ENCODE measurements at places on chromosomes 4 and X. TPM values are rescaled to one million over a fixed set of nuclear protein-coding genes. Genes with fewer than 3 reads are reported as not detected.

DNA sequence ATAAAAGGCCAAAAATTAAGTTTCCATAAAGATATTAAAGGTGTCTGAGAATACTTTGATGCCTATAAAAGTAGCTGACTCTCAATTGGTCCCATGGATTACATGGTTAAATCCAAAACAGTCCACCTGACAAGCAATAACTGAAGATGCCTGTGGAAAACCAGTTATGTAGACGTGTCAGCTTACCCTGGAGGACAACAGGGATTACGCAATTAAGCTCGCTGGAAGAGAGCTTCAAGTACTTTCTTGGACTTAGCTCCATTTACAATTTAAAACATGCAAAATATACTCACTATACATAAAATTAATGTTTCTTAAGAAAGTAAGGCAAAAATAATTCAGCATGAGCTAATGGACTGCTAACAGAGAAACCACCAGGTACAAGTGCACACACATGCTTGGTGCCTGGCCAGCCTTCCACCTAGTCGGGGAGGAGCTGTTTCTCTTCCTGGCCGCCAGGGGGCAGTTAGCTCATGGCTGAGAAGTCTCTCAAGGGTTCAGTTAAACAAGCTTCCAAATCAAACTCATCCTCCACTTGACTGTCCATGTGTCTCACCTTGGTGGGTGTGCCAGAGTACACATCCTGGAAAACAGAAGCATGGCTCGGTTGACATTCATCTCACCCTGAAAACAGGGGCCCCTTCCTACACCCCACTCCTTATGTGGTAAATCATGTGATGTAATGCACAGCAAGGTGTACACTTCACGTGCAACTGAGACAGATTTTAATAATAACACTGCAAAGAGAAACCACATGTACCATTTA is 9.2 kb upstream of the FAM53A start:
- peak; percentile 67 for DNase-seq

- DNase-seq = peak; percentile 33
These were observed 1.7 kb downstream of the FGD1 start for GRCh38 chrX:54494166-54494988.

DNA sequence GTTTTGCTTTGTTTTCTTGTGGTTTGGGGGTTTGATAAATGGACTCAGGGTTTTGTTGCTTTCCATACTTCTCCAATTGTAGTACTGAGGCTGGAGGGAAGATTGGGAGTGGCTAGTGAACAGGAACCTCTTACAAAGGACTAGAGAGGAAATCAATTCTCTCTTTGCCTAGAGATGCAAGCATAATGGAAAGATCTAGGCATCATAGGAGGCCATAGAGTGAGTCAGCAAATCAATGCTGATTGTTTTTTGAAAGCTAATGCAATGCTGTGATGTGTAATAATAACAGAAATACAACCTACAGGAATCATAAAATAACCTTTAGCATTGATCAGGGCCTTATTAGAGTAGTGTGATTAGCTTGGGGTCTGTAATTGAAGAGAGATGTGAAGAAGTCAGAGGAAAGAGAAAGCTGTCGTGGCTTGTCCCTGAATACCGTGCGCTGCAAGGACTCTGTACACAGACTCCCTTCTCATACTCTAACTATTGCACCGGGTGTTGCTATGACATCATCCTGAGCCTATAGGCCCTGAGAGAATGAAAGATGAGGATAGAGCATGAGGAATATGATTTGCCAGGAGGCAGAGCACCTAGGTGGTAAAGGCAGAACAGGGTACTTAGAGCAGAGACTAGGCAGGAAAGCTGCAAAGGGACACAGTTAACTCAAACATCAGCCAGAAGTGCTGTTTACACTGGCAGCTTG is 29.3 kb upstream of the GPR101 start:
- no peak for DNase-seq

DNA sequence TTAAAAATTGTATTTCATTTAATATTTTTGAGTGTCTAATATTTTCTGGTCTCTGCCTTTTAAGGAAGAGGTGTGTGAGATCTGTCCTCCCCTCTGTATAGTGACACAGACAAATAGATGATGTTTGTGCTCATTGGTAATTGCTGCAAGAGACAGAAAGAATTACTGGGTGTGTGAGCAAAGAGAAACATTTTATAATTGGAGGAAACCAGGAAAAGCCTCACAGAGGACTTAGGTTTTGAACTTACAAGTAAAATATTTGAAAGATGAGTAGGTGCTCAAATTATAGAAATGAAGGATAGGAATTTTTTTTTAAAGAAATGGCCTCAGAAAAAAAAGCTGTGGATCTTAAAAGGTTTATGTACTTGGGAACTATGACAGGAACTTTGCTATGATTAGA is 149.8 kb downstream of the SPCS3 start:
- DNase-seq = no peak

GRCh38 chr4:151313306-151314009 is 11.9 kb downstream of the SH3D19 start:
- DNase-seq = no peak

DNA sequence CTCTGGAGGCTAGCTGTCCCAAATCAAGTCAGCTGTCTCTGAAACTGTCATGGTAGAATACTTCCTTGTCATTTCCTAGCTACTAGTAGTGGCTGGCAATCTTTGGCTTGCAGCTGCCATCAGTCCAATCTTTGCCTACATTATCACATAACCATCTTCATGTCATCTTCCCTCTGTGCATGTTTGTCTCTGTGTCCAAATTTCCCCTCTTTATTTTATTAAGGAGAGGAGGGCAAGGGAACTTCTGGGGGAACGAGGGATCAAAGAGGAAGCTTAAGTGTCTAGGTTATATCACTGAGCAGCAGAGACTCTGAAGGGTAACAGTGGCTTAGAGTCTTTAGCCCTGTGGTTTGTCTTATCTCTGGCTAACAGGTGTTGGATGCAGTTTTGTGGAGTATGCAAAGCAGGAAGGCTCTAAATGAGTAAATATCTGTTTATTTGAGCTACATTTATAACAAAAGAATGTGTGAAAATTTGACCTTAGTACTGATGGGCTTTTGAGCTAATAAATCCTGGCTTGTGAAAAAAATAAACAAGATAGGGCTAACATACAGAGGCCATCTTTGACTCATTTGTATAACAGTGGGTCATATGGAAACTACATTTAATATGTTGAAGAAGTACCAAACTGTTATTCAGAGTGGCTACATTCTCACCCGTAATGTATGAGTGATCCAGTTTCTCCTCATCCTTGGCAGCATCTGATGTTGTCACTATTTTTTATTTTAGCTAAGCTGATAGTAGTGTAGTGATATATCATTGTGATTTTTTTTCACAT is 49.4 kb upstream of the ENOX2 start:
- no peak for DNase-seq

DNA sequence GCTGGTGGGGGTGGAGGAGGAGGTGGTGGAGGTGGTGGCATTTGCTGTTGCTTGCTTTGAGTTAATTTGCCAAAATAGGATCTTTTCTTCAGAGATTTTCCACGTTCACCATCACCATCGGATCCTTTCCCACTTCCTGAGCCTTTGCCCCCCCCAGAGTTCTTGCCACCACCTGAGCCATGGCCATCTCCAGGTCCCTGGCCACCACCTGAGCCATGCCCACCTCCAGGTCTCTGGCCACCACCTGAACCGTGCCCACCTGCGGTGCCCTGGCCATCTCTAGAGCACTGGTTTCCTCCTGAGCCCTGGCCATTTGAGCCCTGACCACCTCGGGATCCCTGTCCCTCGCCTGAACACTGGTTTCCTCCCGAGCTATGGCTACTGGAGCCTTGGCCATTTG is 1.9 kb downstream of the IRS4 start:
- DNase-seq = no peak

DNA sequence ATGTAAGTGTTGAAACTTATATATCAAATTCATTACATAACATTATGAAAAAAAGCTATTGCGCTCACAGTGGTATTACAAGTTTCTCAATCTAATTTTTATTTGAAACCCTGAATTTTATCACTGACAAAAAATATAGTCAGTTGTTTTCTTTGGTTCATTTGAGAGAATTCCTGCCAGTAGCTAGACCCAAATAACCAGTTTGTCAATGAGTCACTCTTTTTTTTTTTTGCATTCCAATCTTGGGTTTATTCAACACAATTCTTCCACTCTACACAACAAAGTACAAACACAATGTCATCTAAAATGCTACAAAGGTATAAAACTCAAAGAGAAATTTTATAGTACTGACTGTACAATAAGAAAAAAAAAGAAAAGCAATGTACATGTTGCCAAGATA is 13.1 kb downstream of the HPF1 start:
- no peak for DNase-seq

DNA sequence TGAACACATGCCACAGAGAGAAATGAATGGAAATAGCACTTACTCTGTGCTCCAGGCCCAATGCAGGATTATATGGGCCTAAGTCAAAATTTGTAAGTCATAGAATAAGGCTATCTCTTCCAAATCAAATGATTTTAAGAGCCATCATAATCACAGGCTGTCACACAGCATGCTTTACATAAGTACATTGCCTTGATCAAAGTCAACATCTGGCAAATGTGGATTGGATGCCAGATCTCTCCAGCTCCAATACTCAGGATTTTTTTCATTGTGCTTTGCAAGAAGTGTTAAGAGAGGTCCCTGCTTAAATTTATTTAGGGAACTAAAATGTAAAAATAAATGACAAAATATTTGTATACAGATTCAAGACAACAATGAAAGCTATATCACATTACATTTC is 299.9 kb downstream of the PRDM5 start:
- no peak for DNase-seq

- DNase-seq = no peak
These were observed 7.4 kb downstream of the WDR44 start for GRCh38 chrX:118353081-118353850.

DNA sequence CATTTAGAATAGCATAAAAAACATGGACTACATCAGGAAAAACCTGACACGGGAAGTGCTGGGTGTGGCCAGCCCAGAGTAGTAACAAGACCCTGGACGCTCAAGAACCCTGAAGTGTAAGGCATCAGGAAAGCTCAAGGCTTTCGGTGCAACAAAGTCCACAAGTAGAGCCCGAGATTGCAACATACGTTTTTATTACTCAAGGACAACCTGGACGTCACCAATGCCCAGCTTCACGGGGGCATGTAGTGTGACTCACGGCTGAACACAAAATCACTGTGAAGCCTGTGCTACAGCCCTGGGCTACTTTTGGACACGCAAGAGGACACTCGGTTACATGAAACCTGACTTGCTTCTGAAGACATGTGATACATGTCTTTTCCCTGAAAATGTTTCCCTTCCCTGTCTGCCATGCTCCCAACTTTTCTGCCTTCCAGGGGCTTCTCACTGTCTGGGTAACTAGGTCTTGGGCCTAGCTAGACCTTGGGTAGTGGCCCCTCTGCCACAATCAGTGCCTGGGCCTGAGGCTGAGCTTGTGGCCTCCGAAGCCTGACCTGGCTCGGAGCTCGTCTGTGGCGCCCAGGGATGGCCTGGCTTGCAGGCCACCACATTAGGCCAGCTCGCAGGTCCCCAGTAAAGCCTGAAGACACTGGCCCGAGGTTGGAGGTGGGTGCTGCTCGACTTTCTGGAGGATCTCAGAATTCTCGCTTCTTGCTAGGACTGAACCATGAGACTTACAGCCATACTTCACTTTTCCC is 9.2 kb downstream of the IRAK1 start:
- no peak for DNase-seq

GRCh38 chr4:3517731-3518510 is 14.3 kb downstream of the LRPAP1 start:
- DNase-seq = no peak

DNA sequence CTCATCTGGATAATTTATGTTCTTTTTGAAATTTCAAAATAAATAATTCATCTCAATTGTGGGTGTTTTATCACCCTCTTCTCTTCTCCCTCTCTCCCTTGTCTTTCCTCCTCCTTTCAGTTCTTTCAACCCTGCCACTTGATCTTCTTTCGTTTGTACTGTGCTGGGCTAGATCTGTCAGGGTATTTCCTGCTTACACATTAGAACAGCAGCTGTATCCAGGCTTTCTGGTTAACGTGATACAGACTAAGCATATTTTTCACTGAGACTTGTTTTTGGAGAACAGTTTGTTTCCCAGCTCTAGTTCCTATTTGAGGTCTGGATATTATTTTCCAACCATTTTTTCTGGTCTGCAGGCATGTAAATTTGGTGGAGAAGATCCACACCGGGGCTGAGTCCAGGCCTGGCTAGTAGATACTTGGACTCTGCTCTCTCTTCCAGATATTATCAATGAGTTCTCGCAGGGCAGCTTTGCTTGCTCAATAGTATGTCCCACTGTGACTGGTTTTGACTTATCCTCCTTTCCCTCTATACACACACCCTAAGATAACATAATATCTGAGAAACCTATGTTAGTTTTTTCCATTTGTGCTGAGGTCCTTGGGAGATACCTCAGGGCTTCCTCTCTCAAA is 1310.7 kb upstream of the TENM3 start:
- DNase-seq = no peak

- peak; percentile 21 for DNase-seq
These were observed 6.4 kb downstream of the ELK1 start for GRCh38 chrX:47643926-47644325.

- peak; percentile 19 for DNase-seq
These were observed 34.3 kb downstream of the TMEM164 start for GRCh38 chrX:110037178-110037577.

DNA sequence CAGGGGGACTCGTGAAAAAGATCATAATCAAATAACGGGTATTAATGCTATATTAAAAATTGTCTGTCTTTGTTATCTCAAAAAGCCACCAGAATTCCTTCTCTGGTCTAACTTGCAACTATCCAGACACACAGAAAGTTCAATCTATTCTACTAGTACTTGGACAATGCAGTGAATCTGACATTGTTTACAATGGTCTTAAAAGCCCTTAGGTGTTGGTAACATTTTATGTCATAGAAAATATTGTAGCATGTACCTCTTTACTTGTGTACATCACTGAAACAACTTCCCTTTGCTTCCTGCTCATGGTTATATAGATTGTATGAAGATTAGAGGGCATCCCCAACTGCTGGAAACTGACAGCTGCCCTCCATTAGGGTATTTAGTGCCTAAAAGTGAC is 71.1 kb upstream of the PPP3CA start:
- DNase-seq = no peak

- DNase-seq = peak; percentile 22
These were observed 134.9 kb upstream of the LEF1 start for GRCh38 chr4:108303488-108304177.

ATG4A gene
- 11.4 TPM for polyA plus RNA-seq

ZIC3 gene
- polyA plus RNA-seq = not detected

KLHL4 gene
- polyA plus RNA-seq = 0.26 TPM

AMOT gene
- polyA plus RNA-seq = 7.5 TPM

GUF1 gene
- polyA plus RNA-seq = 20.9 TPM

IBSP gene
- polyA plus RNA-seq = not detected

RBM46 gene
- 0.08 TPM for polyA plus RNA-seq

PAGE1 gene
- polyA plus RNA-seq = not detected

NPY1R gene
- 0.01 TPM for polyA plus RNA-seq

USP11 gene
- 24.6 TPM for polyA plus RNA-seq

TMPRSS11B gene
- not detected for polyA plus RNA-seq

CDKL2 gene
- 0.44 TPM for polyA plus RNA-seq

RHOH gene
- not detected for polyA plus RNA-seq
